ENCODE measurements at places on chromosomes 1 and 21.
A peak's percentile ranks its signal among the peaks of the same experiment; 100 is the strongest.

GRCh38 chr21:35023396-35024070 lies 25.6 kb downstream of the RUNX1 start:
- DNase-seq: no peak

DNA sequence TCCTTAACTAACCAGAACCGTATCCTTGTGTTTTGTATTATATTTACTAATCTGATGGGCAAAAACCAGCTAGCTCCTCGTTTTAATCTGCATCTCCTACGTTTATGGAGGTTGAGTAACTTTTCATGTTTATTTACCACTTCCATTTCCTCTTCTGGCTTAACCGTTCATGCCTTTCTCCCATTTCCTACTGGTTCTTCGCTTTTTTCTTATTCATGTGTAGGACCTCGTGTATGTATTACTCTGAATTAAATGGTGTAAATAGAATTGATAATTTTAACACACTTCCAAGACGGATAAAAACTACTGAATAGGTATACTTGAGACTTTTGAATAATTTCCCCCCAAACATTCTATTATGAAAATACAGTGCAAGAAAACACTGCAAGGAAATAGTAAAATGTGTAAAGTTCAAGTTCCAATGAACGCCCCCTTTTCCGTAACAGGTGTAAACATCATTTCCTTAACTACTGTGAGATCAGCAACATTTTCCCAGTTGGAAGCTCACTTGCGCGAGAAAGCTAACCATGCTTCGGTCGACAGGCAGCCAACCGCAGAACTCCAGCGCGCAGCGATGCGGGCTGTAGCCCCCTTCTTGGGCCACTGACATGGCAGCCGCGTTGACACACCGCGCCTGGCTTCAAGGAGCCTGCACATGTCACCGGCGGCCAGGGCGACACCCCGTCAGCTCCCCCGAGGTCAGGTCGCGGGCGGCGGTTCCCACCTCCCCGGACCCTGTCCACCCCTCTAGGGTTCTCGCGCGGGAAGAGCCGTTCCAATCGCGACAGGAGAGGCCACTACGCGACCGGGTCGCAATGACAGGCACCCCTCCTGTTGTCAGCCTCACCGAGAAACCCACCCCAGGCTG lies 816 bp downstream of the EDEM3 start:
- DNase-seq: peak; percentile 83

DNA sequence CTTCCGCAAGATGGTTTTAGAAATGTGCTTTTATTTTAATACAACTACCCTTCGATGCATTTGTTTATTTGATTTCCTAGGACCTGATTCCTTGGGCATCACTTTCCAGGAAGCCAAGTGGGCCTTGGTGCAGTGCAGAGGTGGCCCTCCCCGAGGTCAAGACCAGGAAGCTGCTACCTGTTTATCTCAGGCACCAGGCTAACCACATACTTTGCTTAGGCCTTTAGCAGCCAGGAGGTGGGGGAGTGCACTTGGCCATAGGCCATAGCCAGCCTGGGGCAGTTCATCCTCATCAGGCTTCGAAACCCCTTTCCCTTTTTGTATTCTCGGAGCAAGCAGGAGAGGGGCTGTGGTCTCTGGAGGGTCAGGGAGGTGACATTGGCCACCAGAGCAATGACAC lies 45.4 kb downstream of the SMYD2 start:
- DNase-seq: no peak

- DNase-seq: no peak
These were observed 48.5 kb upstream of the ECE1 start for GRCh38 chr1:21338573-21339355.

GRCh38 chr1:220892997-220893700 lies 13.9 kb downstream of the HLX start:
- peak; percentile 47 for DNase-seq

GRCh38 chr1:24925082-24925779 lies 4.8 kb downstream of the RUNX3 start:
- DNase-seq: no peak

- DNase-seq: no peak
These were observed 3.3 kb downstream of the SLAMF8 start for GRCh38 chr1:159829822-159830465.

DNA sequence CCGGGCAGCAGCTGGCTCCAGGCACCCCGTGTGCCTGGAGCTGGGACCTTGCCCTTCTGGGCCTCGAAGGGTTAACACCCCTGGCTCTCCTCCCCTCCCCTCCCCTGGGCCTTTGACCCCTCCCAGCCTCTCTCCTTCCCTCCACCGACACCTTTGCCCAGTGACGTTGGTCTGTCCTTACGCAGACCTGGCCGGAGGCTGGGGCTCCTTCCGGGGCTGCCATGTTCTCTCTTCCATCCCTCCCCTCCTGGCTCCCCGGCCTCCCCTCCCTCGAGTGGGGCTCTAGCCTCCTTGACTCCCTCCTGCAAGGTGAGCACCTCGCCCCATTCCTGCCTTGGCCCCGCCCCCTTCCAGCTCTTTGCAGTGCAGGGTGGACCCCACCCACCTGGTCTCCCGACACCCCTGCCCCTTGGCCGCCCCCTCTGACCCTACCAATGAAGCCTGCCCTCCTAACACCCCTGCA lies at the start of gene TMEM82:
TSS of gene TMEM82 (plus strand) at position 161 of the 463 bp plus-strand sequence. CDS start at position 222, 61 bp downstream.
- DNase-seq: no peak

DNA sequence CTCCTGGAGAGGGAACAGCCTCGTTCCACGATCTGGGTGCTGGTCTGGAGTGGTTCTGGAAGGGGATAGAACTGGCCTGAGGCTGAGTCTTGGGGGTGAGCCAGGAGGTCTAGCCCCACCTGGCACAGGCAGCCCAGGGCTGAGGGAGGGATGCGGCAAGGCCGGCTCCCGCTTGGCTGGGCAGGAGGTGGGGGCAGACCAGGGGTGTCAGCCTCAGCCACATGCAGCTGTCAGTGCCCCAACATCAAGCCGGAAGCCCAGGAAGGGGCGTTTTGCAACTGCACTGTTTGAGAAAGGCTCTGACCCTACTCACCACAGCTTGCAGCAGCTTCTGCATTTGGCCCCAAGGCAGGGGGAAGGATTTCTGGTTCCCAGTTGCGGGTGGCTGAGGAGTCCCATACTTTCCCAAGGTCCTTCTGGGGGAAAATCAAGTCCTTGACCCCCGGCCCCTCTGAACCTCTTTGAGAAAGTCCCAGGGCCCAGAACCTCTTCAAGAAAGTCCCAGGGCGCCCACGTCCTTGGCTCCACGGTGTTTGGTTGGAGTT lies 2.0 kb downstream of the EFHD2 start:
- DNase-seq: no peak

GRCh38 chr1:212962509-212962908 lies 12.2 kb downstream of the VASH2 start:
- DNase-seq: no peak

DNA sequence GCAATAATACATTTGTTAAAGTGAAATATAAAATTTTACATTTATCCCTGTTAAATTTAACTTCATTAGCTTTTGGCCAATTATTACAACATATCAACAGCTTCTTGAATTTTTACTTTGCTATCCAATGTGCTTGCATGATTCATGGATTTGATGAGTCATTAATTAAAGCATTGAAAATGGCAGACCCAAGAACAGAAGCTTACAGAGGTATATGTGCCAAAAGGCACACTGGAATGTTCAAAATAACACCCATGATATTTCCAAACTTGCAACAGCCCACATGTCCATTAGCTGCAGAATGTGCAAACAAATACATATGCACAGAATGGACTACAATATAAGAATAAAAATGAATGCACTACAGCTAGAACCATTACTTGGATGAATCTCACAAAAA lies 76.4 kb upstream of the MAN1A2 start:
- DNase-seq: no peak

- no peak for DNase-seq
These were observed 61.1 kb upstream of the TNFSF4 start for GRCh38 chr1:173268261-173268660.

DNA sequence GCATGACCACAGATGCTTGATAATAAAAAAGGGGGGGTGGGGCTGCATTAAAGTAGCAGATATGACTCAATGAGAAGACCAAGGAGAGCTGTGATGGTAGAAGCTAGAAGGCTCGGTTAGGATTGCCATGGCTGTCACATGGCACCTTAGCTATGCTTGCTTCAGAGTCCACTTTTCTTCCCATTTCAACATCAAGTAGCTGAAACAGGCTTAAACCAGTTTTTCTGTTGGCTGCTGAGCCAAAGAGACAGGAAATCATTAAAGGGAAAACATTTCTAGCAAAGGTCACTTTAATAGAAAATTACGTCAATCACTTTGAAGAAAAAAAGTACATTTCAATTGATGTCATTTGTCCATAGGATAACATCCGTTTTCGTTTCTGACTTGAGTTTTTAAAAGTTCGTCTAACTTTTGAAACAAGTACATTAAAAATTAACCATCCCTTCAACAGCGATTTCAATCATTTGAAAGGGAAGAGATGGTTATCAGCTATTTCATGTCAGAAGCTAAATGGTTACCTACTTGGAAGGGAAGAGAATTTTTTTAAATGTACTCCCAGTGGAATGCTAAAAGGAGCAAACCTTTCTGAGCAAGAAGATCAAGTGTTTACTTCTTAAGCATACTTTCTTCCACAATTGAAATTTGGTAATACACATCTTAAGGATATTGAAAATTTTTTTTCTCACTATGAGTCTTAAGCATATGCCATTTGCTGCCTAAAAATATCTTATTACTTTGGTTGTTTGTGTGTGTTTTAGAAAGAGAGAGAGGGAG lies 488.1 kb upstream of the PRMT6 start:
- DNase-seq: peak; percentile 30

DNA sequence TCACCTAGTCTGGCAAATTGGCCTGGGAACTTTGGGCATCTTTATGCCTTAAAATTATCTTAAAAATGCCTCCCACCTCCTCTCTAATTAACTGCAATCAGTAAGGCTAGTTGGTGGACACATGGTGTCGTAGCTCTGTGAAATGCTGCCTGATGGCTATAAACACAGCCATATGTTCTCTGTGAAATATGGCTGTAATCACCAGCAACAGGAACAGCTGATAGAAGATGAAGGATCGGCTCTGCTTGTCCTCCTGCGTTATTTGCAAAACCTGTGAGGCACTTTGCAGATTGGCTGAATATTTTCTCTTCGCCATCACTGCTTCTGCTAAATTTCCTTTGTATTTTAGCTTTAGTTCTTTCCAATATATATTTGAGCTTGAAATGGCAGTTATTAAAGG lies 419.6 kb downstream of the RWDD3 start:
- DNase-seq: peak; percentile 35

Measured in eye (tissue), 1 donor.